ENCODE measurements at places on chromosomes 2 and 18.

- no peak for DNase-seq
These were observed 14.3 kb downstream of the WDSUB1 start for GRCh38 chr2:159272156-159272555.

- no peak for DNase-seq
These were observed 324.0 kb downstream of the RNF144A start for GRCh38 chr2:7241041-7241745.

DNA sequence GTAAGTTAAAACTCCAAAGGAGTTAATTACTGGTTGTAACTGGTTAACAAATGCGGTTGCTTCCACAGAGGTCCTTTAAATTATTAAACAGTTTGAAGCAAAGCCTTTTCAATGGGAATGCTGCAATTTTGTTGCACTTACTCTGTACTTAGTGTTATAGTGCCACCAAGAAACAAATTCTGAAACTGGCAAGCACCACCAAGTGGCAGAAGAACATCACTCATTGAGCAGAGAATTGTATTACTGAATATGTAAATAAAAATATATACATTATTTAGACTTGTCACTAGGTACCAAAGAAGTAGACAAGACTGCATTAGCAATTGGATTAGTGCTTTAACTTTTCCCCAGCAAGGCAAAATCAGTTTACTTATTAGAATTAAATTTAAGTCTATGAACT, 2.6 kb upstream of the TMEFF2 start:
- peak; percentile 16 for DNase-seq

- DNase-seq, result no peak
These were observed 55.5 kb downstream of the LIMS1 start for GRCh38 chr2:108589781-108590180.

DNA sequence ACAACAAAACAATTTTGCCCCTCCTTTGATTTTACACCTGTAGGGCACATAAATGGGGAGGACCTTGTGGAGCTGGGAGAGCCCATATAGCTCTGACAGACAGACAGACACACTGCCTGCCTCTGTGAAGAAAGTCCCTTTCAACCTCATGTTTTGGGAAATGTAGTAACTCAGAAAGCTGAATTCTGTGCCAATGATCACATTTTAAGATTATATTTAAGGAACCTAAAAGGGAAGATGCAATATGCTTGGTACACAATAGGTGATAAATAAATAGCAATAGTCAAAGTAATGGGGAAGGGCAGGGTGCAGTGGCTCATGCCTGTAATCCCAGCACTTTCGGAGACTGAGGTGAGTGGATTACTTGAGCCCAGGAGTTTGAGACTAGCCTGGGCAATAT, 446.4 kb upstream of the ID2 start:
- no peak for DNase-seq

DNA sequence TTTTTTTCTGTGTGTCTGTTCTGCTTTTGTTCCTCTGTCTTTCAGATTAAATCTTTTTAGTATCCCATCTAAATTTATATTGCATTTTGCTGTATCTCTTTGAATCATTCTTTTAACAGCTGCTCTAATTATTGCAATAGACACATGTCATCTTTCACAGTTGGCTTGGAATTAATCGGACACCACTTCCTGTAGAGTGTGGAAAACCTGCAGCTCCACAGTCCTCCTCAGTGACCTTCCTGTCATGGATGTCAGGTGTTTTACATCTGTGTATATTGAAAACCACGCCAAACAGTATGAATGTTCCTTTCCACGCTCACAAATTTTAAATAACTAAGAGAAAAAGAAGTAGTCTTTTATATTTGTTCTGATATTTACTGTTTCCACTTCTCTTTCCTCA, 135.3 kb downstream of the PXDN start:
- no peak for DNase-seq

- DNase-seq, result no peak
These were observed 30.7 kb downstream of the FSHR start for GRCh38 chr2:49123600-49123999.

DNA sequence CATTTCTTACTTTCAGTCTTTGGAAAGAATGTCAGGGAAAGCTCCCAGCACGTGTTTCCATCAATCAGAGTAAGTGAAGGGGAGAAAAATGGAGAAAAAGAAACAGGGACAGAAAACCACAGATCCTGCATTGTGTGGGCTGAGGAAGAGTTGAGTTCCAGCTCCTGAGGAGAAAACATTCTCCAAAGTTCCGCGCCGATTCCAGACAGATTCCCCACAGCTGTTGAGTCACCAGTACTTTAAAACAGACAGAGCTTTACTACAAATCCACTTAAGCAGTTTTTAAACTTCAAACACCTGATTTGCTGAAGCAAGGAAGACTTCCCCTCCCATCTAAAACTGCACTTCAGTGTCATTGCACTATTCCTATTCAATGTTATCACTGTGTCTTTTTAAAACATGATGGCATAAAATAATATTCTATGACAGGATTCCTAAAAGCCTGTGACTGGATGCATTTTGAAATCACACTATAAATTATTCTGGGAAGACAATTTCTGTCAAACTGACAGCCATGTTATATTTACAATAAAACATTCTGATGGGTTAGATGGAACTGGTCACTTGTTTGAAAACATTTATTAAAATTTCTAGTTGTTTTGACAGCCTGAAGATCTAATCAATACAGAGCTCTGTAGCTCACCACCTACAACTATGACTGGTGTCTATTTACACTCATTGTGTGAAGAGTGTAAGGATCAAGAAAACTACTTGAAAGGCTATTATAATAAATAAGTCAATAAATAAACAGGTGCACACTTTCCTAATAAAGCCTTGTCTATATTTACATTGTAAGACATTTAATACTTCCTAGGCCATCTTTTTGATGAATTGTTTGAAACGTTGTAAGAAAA, 40.9 kb downstream of the TCF4 start:
- peak; percentile 72 for DNase-seq

DNA sequence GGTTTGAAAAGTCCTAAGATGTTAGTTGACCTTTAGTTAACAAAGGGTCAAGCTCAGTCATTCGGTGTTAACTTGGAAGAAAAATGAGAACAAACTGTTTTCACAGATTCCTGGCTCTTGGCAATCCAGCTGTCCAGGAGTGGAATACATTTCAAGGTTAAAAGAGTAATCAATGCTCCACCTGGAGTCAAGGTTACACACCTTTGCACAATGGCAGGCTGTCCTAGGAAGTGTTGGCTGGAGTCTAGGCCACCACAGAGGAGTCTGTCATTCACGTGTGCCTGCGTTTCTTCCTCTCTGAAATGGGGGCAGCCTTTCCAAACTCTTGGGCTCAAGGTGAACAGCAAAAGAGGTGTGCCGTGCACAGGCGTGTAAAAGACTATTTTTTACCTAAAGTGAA, 6.3 kb upstream of the ID2 start:
- DNase-seq, result no peak

- peak; percentile 28 for DNase-seq
These were observed 600.6 kb upstream of the SETBP1 start for GRCh38 chr18:44080054-44080453.

GRCh38 chr2:46534589-46534988, 55.2 kb downstream of the TMEM247 start:
- no peak for DNase-seq

DNA sequence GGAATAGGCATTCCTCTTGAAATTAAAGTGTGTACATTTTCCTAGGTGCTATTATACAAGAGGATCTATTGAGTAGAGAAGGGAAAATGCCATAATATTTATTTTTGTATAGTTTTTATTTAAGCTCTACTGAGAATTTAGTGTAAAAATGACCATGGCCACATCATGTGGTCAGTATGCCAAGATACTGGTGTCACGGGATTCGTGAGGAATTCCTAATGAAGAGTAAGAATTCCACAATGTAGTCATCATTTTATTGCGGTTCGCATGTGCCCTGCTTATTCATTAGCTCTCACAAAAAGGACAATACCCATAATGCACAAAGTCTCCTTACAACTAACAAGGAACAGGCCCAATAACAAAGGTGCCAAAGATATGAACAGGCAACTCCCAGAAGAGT, 39.3 kb upstream of the PARD3B start:
- DNase-seq, result peak; percentile 80

DNA sequence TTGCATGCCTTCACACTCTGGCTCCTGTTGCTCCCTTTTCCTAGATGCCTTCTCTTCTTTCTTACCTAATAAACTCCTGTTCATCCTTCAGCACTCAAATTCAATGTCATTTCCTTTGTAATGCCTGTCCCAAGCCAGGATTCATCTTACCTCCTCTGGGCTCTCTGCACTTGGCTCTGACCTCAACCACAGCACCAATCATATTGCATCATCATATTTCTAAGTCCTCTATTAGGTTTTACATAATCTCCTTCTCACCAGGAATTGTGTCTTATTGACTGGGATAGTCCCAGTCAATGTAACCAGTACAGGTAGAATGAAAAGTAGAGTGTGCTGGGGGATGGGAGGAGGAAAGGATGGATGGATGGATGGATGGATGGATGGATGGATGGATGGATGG, 187.1 kb downstream of the NRP2 start:
- no peak for DNase-seq

- DNase-seq, result no peak
These were observed 88.2 kb upstream of the TMEM200C start for GRCh38 chr18:5983488-5983887.

DNA sequence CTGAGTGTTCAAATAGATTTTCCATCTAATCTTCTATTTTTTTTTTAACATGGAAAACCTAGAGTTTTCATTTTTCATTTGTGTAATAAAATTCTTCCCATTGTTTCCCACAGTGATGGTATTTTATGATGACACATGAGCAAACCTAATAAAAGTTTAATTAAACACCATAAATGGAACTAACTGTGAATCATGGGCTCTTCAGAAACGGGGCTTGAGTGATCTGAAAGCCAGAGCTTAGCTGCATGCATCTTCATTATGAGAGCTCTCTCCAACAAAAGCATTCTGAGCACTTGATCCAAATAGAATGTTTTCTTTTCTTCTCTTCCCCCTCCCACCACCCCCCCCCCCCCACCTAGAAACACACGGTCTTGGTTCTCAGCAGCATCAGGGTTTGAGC, 82.1 kb upstream of the REV1 start:
- peak; percentile 59 for DNase-seq

DNA sequence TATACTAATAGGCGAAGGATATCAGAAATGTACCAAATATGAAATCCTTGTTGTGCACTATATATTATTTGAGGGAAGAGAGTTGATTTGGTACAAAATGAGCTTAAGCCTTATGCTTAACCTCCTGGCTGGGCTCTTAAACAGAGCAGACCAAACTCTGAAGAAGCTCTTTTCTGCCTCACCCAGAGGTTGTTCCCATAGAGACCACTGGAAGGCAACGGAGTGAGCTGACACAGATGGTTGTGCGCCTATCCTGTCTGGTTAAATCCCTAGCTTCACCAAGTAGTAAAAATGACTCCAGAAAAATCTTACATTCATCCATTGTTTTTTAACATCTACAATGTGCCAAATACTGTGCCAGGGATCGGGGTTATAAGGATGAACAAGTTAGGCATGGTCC, 55.9 kb upstream of the NOL4 start:
- DNase-seq, result no peak

GRCh38 chr2:154589514-154589913, 109.0 kb upstream of the KCNJ3 start:
- DNase-seq, result no peak

DNA sequence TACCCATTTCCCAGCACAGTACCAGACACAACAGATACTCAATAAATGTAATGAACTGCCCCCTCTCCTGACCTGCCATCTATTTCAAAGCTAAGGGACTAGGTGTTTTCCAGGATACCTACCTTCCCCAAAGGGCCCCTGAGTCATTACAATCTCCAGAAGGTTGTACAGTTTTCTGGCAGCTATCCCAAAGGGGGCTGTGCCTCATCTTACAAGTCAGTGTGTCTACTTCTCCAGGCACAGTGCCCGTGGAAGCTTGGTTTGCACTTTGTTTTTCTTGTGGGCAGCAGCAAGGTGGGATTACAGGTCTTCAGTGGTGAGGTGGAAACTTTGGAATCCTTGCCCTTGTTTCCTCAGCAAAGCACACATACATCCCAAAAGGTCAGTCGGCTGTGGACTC, 62.8 kb upstream of the CYP26B1 start:
- DNase-seq, result no peak

- DNase-seq, result peak; percentile 19
These were observed 266.8 kb upstream of the CXCR4 start for GRCh38 chr2:136384531-136385303.

- DNase-seq, result no peak
These were observed 247.3 kb upstream of the SOX11 start for GRCh38 chr2:5444854-5445253.

DNA sequence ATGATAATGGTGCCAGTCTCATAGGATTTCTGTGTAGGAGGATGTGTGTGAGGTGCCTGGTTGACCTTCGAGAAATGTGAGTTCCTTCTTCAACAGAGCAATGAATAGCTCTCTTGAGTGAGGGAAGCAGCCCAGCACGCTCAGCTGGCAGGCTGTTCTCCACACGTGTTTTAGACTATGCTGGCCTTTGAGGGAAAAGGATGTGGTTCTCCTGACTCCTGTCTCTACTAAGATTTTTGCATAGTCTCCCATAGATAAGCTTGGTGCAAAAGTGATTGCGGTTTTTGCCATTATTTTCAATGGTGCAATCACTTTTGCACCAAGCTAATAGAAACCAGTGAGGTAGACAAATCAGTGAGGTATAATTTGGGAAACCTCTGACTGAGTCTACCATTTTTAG, 284.1 kb downstream of the SLC4A3 start:
- no peak for DNase-seq

GRCh38 chr2:176150584-176151441, 537 bp upstream of the HOXD4 start:
- DNase-seq, result no peak

DNA sequence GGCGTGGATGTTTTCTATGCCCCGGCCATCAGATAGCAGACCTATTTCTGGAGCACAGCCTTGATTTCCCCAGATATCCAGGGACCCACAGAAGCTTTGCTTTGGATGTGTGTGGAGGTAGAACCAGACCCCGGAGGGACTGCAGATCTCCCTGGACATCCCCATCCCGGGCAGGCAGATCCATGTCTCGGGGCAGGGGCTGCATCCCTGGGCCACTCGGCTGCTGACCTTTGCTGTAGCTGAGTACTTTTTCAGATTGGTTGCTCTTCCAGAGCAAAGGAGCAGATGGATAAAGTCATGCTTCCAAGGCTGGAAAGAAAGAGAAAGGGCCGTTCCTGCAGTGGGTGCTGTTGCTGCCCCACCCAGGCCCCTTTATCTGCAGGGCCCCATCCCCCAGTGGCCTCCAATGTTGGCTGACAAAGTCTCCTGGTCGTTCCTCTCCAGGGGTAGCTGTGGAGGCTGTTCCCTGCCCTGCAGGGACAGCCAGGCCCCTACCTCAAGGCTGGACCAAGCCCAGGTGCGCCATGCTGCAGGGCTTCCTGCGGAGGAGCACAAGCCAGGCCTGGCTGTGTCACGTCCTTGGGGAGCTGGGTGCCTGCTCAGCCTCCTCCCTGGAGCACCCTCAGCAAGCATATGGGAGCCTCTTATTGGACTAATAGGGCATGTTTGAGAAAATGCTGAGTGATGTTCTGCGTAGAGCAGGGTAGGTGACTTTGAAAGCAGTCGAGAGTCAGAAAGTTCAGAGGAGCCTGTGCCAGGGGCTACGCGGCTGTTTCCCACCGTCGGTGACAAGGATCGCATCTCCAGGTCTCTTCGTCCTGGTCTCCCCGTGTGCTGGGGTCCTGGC, 68.4 kb downstream of the TPO start:
- no peak for DNase-seq

- no peak for DNase-seq
These were observed 194.8 kb downstream of the LNPK start for GRCh38 chr2:175807031-175807873.
